ENCODE measurements at places on chromosomes 5 and 9. TPM values are rescaled to one million over a fixed set of nuclear protein-coding genes. Genes with fewer than 3 reads are reported as not detected.

The GABRA1 gene
- not detected for total RNA-seq

The NXNL2 gene
- total RNA-seq = not detected

The TAF11L10 gene
- total RNA-seq = not detected

The C1QTNF3 gene
- 0.28 TPM for total RNA-seq

The MARVELD2 gene
- total RNA-seq = 1.7 TPM

The CDO1 gene
- total RNA-seq = 2.0 TPM

The DOLK gene
- 23.4 TPM for total RNA-seq

The SV2C gene
- not detected for total RNA-seq

The SEC24A gene
- 13.1 TPM for total RNA-seq

The SH2D3C gene
- 62.1 TPM for total RNA-seq

The CDH6 gene
- 10.6 TPM for total RNA-seq

The PCDHB16 gene
- 0.09 TPM for total RNA-seq

The TAF11L6 gene
- total RNA-seq = not detected

The CLIC3 gene
- 0.90 TPM for total RNA-seq

The NFIB gene
- 74.6 TPM for total RNA-seq

The PDE6A gene
- under 0.01 TPM for total RNA-seq

The RASEF gene
- 0.09 TPM for total RNA-seq

The DRD1 gene
- not detected for total RNA-seq

The HTR1A gene
- total RNA-seq = not detected

The ELAVL2 gene
- total RNA-seq = 0.09 TPM

The STOM gene
- 175 TPM for total RNA-seq

The ZNF474 gene
- 0.09 TPM for total RNA-seq

The SLC34A3 gene
- total RNA-seq = not detected

The PCDHGB7 gene
- 5.8 TPM for total RNA-seq

The EDIL3 gene
- 11.4 TPM for total RNA-seq

The GARIN3 gene
- not detected for total RNA-seq

The CAMK2A gene
- total RNA-seq = not detected

The PCDHGB6 gene
- total RNA-seq = 1.7 TPM

The BAAT gene
- under 0.01 TPM for total RNA-seq

The PKN3 gene
- total RNA-seq = 18.5 TPM

The MYMK gene
- not detected for total RNA-seq

The DEPDC1B gene
- total RNA-seq = 4.7 TPM

The SLIT3 gene
- total RNA-seq = 0.36 TPM

The NSG2 gene
- total RNA-seq = not detected

The CEL gene
- total RNA-seq = 0.28 TPM

The ORM2 gene
- not detected for total RNA-seq

The TAF1L gene
- under 0.01 TPM for total RNA-seq

The SLC6A19 gene
- not detected for total RNA-seq

The FUT7 gene
- not detected for total RNA-seq

The GKAP1 gene
- 2.2 TPM for total RNA-seq

The CARTPT gene
- total RNA-seq = not detected

The FGF1 gene
- 0.09 TPM for total RNA-seq

The PAEP gene
- not detected for total RNA-seq

The INSL4 gene
- not detected for total RNA-seq

The FOXD4L3 gene
- total RNA-seq = not detected

The TUSC1 gene
- total RNA-seq = 7.0 TPM

The TTC39B gene
- 1.9 TPM for total RNA-seq

The PHYHD1 gene
- 0.27 TPM for total RNA-seq

The NUTM2F gene
- total RNA-seq = not detected

The CMBL gene
- 6.7 TPM for total RNA-seq

The FBP1 gene
- 0.38 TPM for total RNA-seq

The DND1 gene
- 0.09 TPM for total RNA-seq

The CTNND2 gene
- not detected for total RNA-seq

The PCDHB4 gene
- 0.09 TPM for total RNA-seq

The BNC2 gene
- total RNA-seq = 15.3 TPM

The C9orf50 gene
- 0.09 TPM for total RNA-seq

The PRR16 gene
- total RNA-seq = 1.6 TPM

The SEMA5A gene
- total RNA-seq = 12.7 TPM
